Central memory CD4-positive, alpha-beta T cell (primary cell): ENCODE measurements at places on chromosomes 4 and X.

GRCh38 chrX:134407065-134407376 lies 52.9 kb upstream of the HPRT1 start:
- DNase-seq = no peak

DNA sequence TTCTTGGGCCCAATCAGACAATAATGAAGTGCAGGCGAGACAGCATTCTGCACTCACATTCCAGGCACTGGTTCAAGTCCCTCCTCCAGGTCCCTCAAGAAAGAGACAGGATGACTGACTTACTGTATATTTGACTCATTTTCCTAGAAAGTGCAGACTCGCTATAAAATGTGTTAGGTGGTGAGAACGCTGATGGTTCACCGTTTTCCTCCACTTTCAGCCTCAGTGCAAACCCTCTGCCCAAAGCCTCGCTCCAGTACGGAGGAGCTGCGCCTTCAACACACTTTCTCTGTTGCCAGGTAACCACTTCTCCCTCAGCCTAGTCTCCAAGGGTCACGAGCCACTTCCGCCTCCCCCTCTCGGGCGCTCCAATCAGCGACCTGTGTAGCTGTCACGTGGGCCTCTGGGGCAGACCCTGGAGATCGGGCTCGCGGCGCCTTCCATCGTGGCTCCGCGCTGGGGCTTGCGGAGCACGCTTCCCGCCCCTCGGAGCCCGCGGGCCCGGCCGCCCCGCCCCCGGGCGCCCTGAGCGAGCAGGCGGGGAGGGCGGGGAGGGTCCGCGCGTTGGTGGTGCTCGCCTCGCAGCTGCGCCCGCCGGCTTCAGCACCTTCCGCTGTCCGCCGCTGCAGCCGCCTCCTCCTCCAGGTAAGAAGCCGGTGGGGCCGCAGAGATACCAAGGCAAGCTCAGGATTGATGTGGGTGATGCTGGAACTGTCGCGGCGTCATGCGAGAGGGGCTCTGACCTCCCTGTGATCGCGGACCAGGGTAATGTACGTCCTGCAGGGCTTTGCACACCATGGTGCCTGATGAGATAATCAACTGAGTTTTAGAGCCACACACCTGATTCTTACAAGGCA lies at the start of gene WDR17:
WDR17 (plus strand) TSS at position 407 of the 857 bp plus-strand sequence. CDS start 45,740 bp downstream, outside the sequence.
- DNase-seq = peak; percentile 53

DNA sequence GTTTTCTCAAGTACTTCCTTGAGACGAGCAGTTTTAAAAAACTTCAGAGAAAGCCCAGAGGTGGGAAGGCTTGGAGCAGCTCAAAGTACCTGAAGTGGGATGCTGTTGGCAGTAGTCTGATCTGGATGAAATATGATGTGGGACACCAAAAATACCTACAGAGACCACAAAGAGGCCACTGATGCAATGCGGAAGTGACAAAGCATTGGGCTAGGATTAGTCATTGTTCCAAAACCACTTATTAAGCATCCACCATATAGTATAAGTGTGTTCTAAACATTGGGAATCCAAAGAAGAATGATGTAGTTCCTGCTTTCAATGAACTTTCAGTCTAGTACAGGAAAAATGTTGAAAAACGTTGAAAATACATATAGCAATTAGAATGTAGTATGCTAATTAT lies 386.1 kb upstream of the CNKSR2 start:
- DNase-seq = no peak

GRCh38 chrX:72712094-72712755 lies 1.9 kb downstream of the PHKA1 start:
- DNase-seq = no peak

DNA sequence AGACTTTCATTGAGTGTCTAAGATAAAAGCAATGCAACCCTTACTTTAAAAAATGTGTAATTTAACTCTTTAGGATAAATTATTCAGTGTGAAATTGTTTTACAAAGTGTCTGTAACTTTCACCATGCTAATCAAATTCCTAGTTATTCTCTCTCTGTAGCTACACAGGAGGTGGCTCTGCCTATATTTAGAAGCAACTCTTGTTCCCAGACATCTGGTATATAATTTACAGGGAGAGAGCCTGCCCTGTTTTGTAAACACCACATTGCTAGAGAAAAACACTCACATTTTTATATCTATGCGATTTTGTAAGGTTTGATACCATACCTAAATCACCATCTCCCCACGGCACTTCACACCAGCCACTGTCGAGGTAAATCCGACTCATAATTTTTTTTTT lies 35.5 kb upstream of the SPATA4 start:
- DNase-seq = no peak

DNA sequence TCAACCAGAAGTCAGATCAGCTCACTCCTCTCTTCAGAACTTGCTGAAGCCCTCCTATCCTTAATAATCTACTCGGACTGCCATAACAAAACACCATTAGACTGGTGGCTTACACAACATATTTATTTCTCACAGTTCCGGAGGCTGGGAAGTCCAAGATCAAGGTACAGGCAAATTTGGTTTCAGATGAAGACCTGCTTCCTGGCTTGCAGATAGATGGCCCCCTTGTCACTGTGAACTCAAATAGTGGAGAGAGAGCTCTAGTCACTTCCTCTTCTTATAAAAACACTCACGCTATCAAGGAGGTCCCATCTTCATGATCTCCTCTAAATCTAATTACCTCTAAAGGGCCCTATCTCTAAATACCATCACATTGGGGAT lies 125.1 kb downstream of the CAMK2D start:
- DNase-seq = peak; percentile 21

DNA sequence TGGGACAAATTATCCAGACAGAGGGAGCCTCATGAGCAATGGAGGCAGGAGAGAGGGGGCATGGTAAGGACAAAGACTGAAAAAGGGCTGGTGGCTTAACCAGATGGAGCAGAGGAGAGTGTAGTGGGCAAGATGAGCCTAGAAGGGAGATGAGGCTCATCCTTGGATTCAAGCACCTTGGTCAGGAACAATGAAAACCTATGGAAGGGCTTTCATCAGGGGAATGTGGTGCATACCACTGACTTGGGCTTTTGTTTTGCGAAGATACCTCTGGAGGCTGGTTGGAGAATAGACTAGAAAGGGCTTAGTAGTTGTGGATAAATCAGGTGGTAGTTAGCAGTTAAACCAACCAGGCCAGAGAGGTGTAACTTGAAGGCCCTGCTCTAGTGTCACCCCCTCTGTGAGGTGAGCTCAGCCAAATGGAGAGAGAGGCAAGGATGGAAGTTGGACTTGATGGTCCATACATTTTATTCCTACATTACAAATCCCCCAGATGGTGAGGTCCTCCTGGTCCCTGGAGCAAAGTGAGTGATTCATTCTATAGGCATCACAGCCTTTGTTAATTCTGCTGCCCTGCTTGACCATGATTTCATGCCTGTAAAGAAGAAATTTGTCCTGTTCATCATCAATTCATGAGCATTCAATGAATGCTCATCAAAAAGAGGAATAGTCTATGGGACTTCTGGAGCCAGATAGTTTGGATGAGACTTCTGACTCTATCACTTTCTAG lies 264.8 kb upstream of the IGFBP7 start:
- no peak for DNase-seq

GRCh38 chr4:57658188-57658587 lies 548.0 kb upstream of the IGFBP7 start:
- DNase-seq = no peak

GRCh38 chr4:20675786-20676185 lies 24.5 kb upstream of the PACRGL start:
- DNase-seq = no peak

- DNase-seq = no peak
Observed at GRCh38 chr4:73917081-73917501, 47.9 kb downstream of the CXCL1 start.

DNA sequence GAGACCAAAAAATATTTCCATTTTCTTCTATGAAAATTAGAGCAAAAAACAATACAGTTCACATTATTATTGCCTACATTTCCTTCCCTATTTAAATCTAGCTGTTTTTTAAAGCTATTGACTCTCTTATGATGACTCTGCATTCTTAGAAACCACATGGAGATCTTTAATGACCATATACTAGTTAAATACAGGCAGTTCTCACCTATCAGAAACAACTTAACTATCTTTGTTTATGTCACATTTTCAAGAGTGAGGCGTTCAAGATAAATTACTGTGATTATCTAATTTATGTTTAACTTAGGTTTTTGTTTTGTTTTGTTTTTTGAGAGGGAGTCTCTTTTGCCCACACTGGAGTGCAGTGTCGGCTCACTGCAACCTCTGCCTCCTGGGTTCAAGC lies 3.0 kb downstream of the CISD2 start:
- no peak for DNase-seq

DNA sequence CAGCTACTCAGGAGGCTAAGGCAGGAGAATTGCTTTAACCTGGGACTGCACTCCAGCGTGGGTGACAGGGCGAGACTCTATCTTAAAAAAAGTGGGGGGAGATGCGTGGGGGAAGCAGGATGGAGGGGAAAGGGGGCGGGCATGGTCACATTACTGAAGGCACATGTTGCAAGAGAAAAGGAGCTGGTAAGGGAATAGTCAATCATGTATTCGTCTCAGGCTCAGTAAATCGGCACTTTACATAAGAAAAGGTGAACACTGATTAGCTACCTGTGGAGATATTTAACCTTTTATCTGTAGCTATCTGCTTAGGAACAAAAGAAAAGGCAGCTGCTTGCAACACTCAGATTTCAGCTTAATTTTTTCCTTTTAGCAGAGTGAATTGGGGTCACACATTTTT lies 132.5 kb downstream of the PLS3 start:
- DNase-seq = no peak

DNA sequence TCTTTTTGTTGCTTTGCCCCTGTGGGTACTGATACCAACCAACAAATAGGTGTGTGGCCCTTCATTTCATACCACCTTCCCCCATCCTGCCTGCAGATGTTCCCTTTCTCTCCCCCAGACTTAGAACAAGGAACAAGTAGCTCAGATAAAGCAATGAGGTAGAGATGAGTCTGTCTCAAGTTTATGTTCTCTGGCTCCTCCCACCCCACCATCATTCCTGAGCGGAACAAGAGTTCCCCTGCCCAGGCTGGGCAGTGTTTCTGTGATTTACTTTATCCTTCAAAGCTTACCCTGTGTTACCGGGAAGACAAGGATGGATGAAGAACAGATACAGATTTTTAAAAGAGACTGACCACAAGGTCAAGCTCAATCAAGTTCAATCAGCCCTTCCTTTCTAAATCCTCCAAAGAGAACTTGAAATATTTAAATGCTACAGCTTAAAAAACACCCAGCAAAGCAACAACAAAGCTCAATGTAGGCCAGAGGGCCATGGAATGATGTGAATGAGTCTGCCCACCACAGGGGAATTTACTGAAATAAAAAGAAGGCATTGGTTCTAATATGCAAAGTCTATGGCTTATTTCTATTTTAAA lies 80.1 kb upstream of the UCP1 start:
- DNase-seq = no peak

DNA sequence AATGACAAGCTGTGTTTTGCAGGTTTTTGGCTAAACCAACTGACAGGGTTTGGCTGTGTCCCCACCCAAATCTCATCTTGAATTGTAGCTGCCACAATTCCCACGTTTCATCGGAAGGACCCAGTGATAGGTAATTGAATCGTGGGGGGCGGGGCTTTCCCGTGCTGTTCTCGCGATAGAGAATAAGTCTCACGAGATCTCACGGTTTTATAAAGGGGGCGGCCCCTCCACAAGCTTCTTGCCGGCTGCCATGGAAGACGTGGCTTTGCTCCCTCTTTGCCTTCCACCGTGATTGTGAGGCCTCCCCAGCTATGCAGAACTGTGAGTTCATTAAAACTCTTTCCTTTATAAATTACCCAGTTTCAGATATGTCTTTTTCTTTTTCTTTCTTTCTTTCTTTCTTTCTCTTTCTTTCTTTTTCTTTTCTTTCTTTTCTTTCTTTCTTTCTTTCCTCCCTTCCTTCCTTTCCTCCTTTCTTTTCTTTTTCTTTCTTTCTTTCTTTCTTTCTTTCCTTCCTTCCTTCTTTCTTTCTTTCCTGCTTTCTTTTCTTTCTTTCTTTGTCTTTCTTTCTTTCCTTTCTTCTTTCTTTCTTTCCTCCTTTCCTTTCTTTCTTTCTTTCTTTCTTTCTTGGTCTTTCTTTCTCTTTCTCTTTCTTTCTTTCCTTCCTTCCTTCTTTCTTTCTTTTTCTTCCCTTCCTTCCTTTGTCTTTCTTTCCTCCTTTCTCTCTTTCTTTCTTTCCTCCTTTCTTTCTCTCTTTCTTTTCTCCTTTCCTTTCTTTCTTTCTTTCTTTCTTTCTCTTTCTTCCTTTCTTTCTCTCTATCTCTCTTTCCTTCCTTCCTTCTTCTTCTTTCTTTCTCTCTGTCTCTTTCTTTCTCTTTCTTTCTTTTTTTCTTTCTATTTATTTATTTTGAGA lies 54.8 kb downstream of the SHOX start:
- DNase-seq = no peak

DNA sequence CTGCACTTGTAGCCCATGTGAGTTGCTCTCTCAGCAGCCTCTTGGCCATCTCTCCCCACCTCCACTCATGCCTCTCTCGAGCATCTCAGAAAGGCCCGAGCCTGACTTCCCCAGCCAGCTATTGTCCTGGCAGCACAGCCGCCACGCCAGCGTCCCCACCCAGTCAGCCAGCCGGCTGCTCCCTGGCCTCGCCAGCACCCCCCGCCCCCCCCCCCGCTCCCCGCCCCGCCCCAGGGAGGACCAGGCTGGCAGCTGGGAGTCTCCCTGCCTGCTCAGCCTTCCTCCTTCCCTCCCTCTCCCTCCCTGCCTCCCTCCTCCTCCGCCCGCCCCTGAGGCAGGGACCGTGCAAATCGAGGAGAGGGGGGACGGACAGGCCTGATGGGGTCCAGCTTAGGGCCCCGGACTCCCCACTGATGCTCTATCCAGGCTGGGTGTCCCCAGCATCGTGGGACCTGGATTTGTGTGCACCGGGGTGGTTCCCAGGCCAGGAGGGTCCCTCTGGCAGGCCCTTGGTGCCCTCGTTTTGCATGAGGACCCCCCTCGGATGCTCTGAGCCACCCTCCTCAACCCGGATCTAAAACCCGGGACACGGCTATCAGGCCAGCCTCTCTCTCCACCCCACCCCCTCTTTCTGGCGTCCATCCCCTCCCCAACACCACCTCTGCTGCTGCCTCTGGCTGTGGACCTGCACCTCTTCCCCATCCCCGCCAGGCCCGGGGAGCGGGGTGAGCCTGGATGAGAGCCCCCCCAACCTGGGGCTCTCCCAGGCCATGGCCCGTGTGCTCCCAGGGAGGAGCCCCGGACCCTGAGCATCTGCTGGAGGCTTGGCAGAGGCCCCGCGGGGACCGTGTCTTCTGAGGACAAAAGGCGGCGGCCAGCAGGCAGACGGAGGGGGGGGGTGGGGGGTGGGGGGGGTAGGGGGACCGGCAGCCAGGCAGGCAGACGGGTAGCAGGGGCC lies at the start of gene GPR173:
GPR173 (plus strand) TSS at position 621 of the 958 bp plus-strand sequence. CDS start 27,833 bp downstream, outside the sequence.
- DNase-seq = no peak

GRCh38 chrX:24466025-24466424 lies 939 bp downstream of the PDK3 start:
- no peak for DNase-seq

- DNase-seq = no peak
Observed at GRCh38 chr4:65391814-65392213, 278.5 kb downstream of the EPHA5 start.
